Lung (tissue), 17 donors: ENCODE measurements at places on chromosomes 4 and X. TPM values are rescaled to one million over a fixed set of nuclear protein-coding genes. Genes with fewer than 3 reads are reported as not detected.

- H3K27ac ChIP-seq, result peak overlapping the region; percentile 57
- H3K4me1 ChIP-seq, result peaks cover 6% of the 10 kb centered on the region
- no peak overlapping the region for H3K4me3 ChIP-seq
- no peak for DNase-seq
- H3K36me3 ChIP-seq, result no peaks in the 10 kb centered on the region
- H3K27me3 ChIP-seq, result peaks cover 7% of the 10 kb centered on the region
These were observed 37.7 kb downstream of the MAOA start for GRCh38 chrX:43693602-43694406.

- DNase-seq, result no peak
- H3K4me3 ChIP-seq, result no peak overlapping the region
- H3K27me3 ChIP-seq, result no peaks in the 10 kb centered on the region
- H3K4me1 ChIP-seq, result peaks cover 3% of the 10 kb centered on the region
- no peaks in the 10 kb centered on the region for H3K36me3 ChIP-seq
- no peak overlapping the region for H3K27ac ChIP-seq
These were observed 53.6 kb downstream of the SLC7A11 start for GRCh38 chr4:138188406-138189084.

DNA sequence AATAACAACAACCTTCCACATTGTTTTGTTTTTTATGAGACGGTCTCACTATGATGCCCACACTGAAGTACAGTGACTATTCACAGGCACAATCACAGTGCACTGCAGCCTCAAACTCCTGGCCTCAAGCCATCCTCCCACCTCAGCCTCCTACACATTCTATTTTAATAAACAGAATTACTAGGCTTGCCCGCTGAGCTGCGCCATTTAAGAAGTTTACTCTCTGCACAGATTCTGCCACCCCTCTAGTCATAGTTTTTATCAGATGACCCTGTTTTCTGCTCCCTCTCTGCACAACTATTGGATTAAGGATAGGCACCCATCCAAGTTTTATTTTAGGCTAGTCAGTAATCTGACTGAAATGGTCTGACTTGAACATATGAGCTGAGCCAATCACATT lies 11.3 kb upstream of the COX18 start:
- H3K27me3 ChIP-seq, result no peaks in the 10 kb centered on the region
- DNase-seq, result no peak
- peaks cover 18% of the 10 kb centered on the region for H3K36me3 ChIP-seq
- no peak overlapping the region for H3K4me3 ChIP-seq
- H3K27ac ChIP-seq, result no peak overlapping the region

GRCh38 chr4:10456595-10457254 lies 501 bp downstream of the ZNF518B start:
- peak overlapping the region; percentile 93 for H3K4me3 ChIP-seq
- H3K36me3 ChIP-seq, result peaks cover 24% of the 10 kb centered on the region
- peak; percentile 62 for DNase-seq
- peaks cover 6% of the 10 kb centered on the region for H3K4me1 ChIP-seq

GRCh38 chr4:37241647-37242046 lies 2.9 kb upstream of the NWD2 start:
- DNase-seq, result no peak
- no peak overlapping the region for H3K4me3 ChIP-seq
- no peaks in the 10 kb centered on the region for H3K36me3 ChIP-seq

DNA sequence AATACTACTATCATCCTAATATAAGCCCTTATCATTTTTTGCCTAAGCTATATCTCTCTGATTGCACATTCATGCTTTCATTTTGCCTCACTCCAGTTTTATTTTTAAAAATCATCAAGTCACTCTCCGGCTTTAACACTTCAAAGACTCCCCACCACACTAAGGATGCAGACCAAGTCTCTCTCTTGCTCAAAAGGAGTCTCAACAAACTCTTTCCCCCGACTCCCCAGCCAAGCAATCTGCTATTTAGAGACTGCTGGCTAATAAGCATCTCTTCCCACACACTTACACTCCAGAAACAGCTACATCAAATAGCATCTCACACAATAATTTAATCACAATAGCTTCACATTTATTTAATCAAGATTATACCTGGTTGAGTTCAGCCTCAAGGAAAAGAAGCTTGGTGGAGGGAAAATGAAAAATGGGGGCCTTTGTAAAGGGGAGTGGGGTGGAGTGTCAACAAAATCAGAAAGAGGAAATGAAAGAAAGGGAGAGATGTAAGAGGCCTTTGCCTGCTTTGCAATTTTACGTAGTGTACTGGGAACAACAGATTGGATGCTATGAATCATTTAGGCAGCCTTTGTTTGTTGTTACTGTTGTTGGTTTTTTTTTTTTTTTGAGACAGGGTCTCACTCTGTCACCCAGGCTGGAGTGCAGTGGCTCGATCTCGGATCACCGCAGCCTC lies 104.1 kb upstream of the MCF2 start:
- no peaks in the 10 kb centered on the region for H3K27me3 ChIP-seq
- H3K36me3 ChIP-seq, result no peaks in the 10 kb centered on the region
- no peak overlapping the region for H3K27ac ChIP-seq
- no peak for DNase-seq
- no peak overlapping the region for H3K4me3 ChIP-seq
- no peaks in the 10 kb centered on the region for H3K4me1 ChIP-seq

Gene NAA11
- not detected for total RNA-seq

Gene HSFX4
- not detected for total RNA-seq

Gene SLC6A8
- 21.5 TPM for total RNA-seq

Gene CPE
- total RNA-seq, result 135 TPM
